Forelimb muscle (tissue), 1 donor: ENCODE measurements at places on chromosomes 13 and 19. TPM values are rescaled to one million over a fixed set of nuclear protein-coding genes. Genes with fewer than 3 reads are reported as not detected.

The DNMT1 gene
- 61.4 TPM for polyA plus RNA-seq

The ADGRE2 gene
- 0.51 TPM for polyA plus RNA-seq

DNA sequence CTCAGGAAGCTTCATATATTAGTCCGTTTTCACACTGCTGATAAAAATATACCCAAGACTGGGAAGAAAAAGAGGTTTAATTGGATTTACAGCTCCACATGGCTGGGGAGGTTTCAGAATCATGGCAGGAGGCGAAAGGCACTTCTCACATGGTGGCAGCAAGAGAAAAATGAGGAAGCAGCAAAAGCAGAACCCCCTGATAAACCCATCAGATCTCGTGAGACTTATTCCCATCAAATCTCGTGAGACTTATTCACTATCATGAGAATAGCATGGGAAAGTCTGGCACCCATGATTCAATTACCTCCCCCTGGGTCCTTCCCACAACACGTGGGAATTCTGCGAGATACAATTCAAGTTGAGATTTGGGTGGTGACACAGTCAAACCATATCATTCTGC lies 23.1 kb downstream of the FLT3 start:
- no peak for DNase-seq

GRCh38 chr13:44778761-44779484 lies 202.8 kb upstream of the TSC22D1 start:
- DNase-seq: no peak

GRCh38 chr13:41465898-41466320 lies 8.6 kb downstream of the RGCC start:
- DNase-seq: no peak

GRCh38 chr19:48121909-48122371 lies 11.3 kb upstream of the PLA2G4C start:
- DNase-seq: no peak

- no peak for DNase-seq
Observed at GRCh38 chr13:44768239-44768638, 192.1 kb upstream of the TSC22D1 start.

GRCh38 chr19:45515081-45515624 lies 7.9 kb downstream of the VASP start:
- DNase-seq: no peak

- DNase-seq: no peak
Observed at GRCh38 chr19:50214699-50215543, 11.5 kb downstream of the MYH14 start.

GRCh38 chr19:15476325-15476724 lies 3.0 kb downstream of the PGLYRP2 start:
- no peak for DNase-seq

DNA sequence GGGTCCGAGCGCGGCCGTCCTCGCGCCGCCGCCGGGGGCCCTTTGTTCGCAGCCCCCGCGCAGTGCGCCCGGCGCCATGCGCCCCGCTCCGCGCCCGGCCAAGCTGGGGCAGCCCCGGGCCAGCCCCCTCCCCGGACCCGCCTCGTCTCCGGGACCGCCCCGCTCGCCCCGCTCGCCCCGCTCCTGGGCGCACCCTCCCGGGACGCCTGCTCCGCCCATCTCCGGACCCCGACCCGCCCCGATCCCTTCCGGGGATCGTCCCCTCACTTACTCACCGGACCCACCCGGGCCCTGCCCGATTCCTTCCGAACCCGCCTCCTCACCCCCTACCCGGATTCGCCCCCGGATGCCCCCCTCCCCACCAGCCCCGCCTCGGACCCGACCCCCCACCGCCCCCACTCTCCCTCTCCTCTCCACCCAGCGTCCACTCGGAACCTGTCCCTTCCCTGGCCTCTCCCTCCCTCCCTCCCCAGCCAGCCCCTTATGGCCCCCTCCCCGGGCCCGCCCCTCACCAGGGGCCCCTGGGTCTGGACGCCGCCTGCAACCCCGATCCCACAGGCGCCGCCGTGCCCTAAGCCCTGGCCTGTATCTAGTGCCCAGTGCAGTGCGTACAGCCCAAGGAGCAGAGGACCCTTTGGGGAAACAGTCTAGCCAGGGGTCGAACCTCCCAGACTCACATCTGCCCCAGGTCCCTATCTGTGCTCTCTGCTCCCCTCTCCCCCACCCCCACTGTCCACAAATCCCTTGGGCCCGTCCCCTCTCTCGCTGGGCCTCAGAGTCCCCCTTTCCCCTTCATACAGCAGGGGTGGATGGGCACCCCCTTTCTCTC lies at the start of gene CPAMD8:
Gene CPAMD8 (minus strand): TSS at position 105 of the 829 bp plus-strand sequence. CDS start 168 bp downstream, outside the sequence.
- no peak for DNase-seq
